ENCODE measurements at places on chromosomes 4 and X.

- peak; percentile 18 for DNase-seq
These were observed 457.4 kb downstream of the CENPC start for GRCh38 chr4:67087897-67088296.

DNA sequence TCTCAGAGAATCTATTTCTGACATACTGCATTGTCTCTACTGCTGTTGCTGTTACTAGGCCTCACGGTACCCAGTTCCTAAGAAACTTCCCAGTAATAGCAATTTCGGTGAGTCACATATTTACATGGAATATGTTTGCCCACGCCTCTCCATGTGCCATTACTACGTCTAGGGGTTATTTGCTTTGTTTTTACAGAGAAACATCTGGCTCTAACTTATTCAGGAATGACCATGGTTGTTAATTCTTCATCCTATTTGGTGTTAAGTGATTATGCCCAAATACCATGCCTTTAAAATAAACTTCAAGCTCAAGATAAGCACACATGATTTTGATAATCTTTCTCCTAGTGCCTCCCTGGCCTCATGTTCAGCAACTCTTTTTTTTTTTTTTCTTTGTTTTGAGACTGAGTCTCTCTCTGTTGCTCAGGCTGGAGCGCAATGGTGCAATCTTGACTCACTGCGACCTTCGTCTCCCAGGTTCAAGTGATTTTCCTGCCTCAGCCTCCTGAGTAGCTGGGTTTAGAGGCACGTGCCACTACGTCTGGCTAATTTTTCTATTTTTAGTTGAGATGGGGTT lies 101.0 kb upstream of the HS3ST1 start:
- no peak for DNase-seq

DNA sequence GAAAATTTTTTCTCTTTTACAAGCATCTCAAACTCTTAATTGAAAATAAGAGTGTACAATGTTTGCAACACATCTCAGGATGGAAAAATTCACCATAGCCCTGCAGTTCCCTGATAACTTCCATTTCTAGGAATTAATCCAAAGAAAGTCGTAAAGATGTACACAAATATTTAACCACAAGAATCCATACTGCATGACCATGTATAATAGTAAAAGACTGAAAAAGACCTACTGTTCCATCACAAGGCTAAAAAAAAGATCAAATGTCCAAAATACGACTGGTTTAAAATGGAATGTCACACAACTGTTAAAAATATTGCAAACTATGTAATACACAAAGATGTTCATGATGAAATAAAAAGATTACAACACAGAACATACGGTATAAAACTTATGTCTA lies 32.1 kb downstream of the HUWE1 start:
- DNase-seq, result no peak

DNA sequence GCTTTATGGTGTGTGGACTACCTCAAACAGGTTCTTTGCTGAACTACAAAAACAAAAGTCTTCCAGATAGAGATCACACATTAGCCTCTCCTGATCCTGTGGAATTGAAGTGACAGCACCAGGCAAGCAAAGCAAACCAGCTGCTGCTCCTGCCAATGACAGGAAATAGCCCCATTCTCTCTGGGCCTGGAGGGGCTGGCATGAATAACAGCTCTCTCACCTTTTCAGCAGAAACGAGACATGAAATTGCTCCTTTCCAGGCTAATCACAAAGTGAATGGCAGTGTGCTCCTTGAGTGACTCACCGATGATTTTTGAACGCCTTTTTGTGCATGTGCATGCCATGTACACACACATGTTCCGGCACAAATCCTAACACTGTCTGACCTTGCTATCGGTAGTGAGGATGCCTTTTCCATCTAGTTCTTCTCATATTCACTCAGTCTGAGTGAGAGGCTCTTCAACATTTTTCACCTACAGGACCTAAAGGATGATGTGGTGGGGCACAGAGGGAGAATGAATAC lies 24.4 kb downstream of the MFAP3L start:
- DNase-seq, result no peak

DNA sequence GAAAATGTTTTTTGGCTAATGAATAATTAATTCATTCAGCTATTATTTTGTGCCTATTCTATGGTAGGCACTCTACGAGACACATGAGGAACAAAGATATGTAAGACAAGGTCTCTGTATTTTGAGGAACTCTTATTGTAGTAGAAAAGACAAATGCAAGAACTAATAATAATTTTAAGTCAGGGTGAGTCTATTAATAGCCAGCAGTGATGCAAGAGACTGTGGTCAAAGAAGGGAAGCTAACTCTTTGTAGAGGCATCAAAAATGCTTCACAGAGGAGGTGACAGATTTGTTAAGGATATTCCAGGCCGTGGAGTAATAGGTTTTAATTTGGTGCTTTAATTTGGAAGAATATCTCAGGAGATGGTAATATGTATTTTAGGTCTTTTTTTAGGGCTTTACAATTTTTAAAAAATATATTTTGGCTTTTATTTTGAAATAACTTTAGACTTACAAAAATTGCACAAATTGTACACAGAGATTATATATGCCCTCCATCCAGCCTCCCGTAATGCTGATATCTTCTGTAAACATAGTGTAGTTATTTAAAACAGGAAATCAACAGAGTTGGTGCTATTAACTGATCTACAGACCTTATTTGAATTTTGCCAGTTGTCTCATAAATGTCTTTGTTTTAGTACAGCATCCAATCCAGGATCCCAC lies 48.1 kb downstream of the DCLK2 start:
- no peak for DNase-seq

- no peak for DNase-seq
These were observed 1.4 kb upstream of the SMAD1 start for GRCh38 chr4:145480257-145480656.

GRCh38 chr4:81410680-81411079 lies 61.0 kb downstream of the RASGEF1B start:
- no peak for DNase-seq

- no peak for DNase-seq
These were observed 39.8 kb downstream of the SHISA3 start for GRCh38 chr4:42436928-42437565.

DNA sequence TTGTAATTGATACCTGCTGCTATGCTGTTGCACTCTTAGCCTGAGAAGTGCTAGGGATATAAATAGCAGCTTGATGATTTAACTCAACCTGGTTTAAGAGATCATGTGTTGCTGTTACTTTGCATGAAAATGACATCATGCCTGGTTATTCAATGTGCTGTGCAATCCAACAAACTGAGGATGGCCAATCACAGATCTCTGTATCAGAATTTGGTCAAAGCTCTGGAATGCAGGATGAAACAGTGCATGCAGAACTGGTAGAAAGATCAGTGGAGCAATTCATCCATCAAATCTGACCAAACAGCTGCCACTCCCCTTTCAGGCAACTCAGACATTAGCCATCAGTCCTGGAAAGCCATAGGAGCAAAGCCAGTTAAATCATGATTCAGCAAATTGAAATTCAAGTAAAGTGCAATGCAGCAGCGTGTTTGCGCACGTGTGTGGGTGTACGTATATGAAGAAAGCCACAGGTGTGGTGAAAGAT lies 160.3 kb upstream of the RASGEF1B start:
- no peak for DNase-seq

- DNase-seq, result no peak
These were observed 64.3 kb upstream of the WDR17 start for GRCh38 chr4:176001151-176002006.

GRCh38 chrX:123399709-123400108 lies 215.6 kb downstream of the GRIA3 start:
- DNase-seq, result no peak

GRCh38 chr4:31417040-31417439 lies 696.9 kb downstream of the PCDH7 start:
- no peak for DNase-seq

DNA sequence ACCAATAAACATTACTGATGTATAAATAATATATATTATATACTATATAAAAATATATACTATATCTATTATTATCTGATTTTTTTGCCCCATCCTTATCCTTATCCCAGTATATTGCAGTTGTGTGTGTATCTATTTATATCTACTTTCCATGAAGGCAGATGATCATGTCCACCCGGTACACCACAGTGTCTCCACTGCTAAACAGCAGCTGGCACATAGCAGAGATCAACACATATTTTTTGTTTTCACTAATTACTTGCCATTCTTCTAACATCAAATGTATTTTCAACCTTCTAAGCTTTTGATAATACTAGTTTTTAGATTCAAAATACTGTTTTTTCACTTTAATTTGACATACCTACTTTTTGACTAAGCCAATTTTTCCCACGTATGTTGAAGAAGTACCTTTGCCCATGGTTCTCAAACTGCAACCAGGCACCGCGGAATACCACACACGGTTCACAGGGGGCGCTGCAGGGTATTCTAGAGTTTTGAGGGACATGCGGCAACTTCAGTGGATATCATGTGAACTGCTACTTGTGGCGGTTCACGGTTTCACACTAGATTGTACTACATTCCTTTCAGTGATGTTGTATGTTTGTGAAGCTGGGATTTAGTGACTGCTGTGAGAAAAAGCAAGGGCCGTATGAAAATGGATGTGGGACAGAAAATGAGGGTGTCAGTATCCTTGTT lies 182.5 kb upstream of the NPY2R start:
- no peak for DNase-seq

DNA sequence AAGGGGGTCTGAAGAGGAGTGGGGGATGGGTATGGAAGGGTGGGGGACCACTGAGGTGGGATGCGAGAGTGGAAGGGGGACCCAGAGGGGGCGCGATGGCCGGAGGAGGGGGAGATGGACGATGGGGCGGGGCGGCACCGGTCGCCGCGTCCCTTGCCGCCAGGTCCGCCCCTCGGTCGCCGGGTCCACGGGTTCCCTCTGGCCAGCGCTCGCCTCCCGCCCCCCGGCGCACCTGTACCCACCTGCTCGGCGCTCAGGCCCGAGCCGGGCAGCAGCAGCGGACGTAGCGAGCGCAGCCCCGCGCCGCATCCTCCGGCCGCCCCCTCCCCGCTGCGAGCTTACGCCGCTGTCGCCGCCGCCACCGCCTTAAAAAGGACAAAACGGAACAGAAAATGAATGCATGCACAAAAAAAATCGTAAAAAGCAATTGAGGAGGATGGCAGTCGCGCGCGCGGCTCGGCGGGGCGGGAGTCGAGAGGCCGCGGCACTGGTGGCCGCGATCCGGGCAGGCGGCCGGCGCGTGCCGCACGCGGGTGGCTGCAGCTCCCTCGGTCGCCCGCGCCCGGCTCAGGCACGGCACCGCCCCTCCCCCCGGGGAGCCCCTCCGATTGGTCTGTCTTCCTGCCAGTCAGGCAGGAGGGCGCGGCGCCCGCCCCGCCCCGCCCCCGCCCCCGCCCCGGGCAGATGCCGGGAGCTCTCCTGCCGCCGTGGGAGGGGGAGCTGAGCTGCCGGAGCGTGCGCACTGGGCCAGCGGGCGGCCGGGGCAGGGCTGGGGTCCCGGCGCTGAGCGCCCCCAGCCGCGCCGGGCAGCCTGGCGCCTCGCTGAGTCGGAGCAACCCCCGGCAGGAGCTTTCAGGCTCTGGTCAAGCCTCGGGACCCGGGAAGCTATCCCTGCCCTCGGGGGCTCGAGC lies at the start of gene JAKMIP1:
Gene JAKMIP1, minus strand, starts transcription at position 539 of the 911 bp plus-strand sequence. CDS start 87,699 bp downstream, outside the sequence.
- peak; percentile 79 for DNase-seq

Measured in stimulated activated CD4-positive, alpha-beta T cell treated with anti-CD3 and anti-CD28 coated beads, Interleukin-12 subunit alpha, Interleukin-12 subunit beta, amount 100 ng/mL, for 4 hours (primary cell).